Astrocyte of the spinal cord (primary cell): ENCODE measurements at places on chromosomes 6 and 20.
A peak's percentile ranks its signal among the peaks of the same experiment; 100 is the strongest.

DNA sequence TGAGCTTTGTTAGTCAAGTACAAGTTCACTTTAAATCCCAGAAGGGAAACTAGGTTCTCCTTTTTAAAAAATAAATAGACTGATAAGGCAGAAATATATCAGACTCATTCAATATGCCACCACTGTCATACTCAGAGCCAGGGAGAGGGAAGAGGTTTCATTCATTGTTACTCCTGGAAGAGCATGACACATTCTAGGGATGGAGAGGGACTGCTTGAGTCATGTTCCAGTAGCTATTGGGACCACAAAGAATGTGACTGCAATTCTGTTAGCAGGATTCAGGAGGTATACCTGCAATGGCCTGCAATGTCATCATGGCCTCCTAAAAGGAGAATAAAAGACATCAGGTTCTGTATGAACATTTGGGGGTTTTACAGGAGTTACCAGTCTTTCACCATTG, 167.6 kb downstream of the TFAP2B start:
- no peak for DNase-seq

- DNase-seq, result peak; percentile 30
Observed at GRCh38 chr6:5302995-5303622, 41.8 kb downstream of the FARS2 start.

DNA sequence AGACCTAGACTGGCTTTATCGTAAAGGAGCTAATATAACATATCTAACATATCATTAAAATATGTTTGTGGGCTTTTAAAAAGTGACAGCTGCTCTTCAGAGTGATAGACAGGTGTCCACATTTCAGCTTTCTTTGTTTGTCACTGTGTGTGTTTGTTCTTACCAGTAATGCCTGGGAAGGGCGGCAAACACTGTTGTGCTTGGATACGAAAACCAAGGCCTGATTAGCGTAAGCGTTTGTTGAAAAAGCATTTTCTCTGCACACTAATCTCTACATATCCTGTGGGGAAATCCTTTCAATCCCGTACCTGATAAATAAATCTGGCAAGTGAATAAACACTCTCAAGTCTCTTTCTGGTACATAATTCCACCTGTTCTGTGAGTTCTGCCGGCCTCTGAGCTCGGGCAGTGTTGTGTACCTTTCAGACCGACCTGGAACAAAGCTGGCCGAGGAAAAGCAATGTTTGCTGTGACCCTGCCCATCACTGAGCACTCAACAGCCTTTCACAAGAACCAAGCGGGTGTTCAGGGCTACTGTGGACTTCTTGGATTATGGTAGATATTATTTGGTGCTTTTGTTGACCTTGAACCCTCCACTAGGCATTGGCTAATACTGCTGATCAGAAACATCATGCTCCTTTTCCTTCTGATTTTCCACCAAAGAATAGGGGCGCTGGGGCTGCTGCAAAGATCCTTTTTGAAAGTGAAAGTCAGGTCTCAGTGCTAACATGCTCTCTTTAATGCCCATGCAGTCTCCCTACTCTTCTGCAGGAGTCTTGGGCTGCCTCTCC, 100.4 kb downstream of the CD83 start:
- DNase-seq, result no peak

DNA sequence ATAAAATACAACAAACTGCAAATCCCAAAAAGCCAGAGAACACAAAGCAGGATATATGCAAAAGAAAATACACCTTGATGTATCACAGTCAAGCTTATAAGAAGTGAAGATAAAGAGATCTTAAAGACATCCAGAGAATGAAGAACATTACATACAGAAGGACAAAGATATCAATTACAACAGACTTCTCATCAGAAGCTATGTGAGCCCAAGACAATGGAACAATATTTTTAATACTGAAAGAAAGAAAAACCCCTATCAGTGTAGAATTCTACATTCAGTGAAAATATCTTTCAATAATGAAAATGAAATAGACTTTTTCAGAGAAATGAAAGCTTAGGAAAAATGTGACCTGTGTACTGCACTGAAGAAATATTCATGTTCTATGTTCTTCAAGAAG, 104.5 kb upstream of the PHACTR3 start:
- no peak for DNase-seq

GRCh38 chr6:169689287-169689686, 12.5 kb downstream of the WDR27 start:
- peak; percentile 86 for DNase-seq

GRCh38 chr6:19851241-19852089, 14.3 kb downstream of the ID4 start:
- DNase-seq, result peak; percentile 79

DNA sequence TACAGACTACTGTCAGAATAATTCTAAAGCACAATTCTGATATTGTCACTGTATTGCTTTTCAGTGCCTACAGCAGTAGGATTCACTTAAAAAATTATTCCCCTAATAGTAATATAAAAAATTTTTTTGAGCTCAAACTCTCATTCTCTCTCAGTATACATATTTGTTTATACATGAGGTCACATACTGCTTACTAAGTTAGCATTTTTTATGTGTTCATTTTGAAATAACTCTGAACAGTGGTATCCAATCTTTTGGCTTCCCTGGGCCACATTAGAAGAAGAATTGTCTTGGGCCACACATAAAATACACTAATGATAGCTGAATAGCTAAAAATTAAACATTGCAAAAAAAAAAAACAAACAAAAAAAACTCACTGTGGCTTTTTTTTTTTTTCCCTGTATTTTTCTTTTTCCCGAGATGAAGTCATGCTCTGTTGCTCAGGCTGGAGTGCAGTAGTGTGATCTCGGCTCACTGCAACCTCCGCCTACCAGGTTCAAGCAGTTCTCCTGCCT, 38.6 kb downstream of the ASXL1 start:
- no peak for DNase-seq

- DNase-seq, result no peak
Observed at GRCh38 chr6:170048615-170049256, 242.1 kb downstream of the DLL1 start.

GRCh38 chr6:106257195-106257594, 68.4 kb downstream of the ATG5 start:
- no peak for DNase-seq

DNA sequence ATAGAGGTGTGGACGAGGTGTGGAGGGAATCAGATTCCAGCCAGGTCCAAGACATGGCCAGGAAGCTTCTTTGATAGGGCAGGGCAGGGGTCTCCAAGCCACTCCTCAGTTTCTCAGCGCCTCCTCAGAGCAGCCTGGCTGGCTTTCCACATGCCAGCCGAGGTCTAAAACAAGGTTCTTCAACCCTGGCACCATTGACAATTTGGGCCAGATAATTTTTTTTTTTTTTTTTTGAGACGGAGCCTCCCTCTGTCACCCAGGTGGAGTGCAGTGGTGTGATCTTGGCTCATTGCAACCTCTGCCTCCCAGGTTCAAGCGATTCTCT, 21.3 kb upstream of the CHMP4B start:
- DNase-seq, result no peak

DNA sequence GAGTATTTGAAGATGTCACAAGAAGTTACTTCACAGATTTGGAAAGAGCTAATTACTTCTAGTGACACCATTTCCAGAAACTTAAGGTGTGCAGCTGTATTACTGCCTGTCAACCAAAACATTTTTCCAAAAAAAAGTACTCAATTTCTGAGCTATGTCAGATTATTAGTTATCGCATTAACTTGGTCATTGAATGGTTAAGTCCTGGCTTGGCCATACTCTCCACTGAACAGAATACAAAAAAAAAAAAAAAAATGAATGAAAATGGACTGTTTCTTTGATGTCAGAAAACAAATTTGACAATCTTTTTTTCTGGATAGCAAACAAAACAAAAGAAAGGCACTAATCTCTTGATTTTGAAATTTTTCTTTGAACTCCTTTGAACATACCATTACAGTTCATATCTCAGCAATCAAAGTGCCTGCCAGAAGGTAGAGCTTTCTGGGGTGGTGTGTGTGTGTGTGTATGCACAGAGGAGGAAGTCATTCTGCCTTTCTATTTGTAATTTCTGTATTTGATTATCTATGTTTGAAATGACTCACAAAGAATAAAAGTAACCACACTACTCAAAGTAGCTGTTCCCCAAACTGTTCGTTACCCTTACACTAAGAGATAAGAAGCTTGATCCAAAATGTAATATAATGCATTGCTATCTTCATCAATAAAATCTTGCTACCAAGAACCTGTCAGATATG, 210.8 kb upstream of the FUT9 start:
- DNase-seq, result no peak

DNA sequence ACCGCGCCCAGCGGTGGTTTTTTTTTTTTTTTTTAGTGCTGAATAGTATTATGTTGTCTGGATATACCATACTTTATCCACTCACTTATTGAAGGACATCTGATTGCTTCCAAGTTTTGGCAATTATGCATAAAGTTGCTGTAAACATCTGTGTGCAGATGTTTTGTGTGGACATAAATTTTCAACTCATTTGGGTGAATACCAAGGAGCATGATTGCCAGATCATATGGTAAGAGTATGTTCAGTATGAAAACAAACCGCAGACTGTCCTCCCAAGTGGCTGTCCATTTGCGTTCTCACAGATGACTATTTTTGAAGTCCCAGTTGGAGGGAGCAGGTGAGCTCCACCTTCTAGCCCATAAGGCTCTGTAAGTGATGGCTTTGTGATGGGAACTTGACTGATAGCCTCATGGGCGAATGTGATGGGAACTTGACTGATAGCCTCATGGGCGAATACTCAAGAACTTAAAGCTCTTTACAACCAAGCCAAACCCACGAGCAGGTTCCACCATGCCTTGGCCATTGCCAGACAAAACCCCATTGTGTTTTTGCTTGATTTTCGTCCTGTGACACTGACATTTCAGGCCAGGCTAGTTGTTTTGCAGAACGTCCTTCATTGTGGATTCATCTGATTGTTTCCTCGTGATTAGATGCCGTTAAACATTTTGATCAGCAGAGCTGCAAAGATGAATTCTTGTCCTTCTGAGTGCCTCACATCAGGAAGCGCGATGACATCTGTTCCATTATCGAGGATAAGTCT, 51.0 kb downstream of the ZBTB2 start:
- DNase-seq, result no peak

DNA sequence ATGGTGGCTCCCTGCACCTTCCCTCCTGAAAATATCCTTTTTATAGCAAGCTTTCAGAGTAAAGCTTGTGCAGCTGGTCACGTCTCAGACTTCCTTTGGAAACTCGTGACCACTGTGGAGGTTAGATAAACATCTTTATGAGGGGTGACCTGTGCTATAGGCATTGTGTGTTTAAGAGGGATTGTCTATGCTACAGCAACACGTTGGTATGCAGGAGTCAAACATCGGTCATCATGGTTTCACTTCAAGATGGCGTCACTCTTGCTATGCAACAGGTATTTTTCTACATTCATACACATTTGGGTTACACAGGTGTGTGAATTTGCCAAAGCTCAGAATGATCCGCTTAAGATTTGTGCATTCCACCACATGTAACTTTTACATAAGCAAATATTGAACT, 14.6 kb upstream of the BLCAP start:
- no peak for DNase-seq

DNA sequence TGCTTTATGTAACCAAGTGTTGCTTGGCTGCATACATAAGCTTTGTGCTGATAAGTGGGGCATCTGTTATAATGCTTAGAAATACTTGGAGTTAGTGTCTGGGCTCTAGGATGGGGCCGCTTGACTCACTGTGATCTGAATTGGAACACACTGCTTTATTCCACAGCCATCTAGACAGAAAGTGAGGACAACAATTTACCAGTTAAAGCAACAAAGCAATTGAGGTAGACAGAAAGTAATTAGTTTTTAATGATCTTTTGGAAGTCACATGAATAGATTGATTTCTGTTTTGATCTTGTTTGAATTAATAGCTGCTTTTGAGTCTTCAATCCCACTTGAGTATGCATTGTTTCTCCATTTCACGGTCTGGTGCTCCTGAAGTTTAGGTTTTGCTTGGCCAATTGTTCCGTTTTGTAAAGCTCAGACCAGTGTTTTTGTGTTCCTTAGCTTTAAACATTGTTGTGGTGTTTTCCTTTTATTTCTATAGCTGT, 157.5 kb downstream of the TRMT11 start:
- peak; percentile 23 for DNase-seq

- no peak for DNase-seq
Observed at GRCh38 chr6:122140031-122140430, 259.4 kb upstream of the HSF2 start.

- DNase-seq, result no peak
Observed at GRCh38 chr6:29953001-29953441, 10.7 kb downstream of the HLA-A start.
